ENCODE measurements at places on chromosomes 12 and 14.

- DNase-seq: peak; percentile 58
Measured at GRCh38 chr14:103518422-103519042, 4.1 kb downstream of the CKB start.

- no peak for DNase-seq
Measured at GRCh38 chr12:64110864-64111263, 111.2 kb downstream of the KICS2 start.

- DNase-seq: no peak
Measured at GRCh38 chr14:99475179-99475578, 5.5 kb downstream of the SETD3 start.

DNA sequence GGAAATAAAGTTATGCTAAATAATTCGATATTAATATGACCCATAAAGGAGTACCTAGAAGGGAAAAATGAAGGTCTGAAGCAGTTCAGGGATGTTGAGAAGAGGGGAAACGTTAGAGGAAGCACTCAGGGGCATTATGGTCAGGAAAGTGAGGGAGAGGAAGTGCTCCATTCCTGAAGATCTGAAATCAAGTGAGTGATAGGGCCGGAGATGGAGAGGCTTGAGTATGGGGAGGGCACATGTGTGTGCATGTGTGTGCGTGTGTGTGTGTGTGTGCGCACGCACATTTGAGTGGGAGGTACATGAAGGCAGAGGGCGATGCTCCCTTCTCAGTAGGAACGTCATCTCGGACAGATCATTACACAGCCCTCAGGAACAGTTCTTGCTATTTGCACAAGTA lies 4.9 kb upstream of the DCD start:
- no peak for DNase-seq

DNA sequence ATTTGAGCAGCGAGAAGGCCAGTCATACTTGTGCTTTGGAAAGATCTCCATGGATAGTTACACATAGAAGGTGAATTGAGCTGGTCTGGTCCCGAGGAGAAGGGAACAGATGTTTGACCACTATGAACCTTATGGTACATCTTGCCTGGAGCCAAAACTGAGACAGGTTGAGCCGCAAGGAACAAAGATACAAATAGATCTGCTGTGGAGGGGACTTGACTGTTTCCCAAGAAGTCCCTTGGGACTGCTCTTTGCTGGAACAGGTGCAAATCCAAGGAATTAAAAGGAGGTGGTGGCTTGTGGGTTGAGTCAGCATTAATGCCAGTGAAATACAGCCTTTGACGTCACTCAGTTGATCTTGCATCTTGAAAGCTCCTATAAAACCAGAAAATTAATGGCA lies 68.8 kb upstream of the PRIMA1 start:
- no peak for DNase-seq

DNA sequence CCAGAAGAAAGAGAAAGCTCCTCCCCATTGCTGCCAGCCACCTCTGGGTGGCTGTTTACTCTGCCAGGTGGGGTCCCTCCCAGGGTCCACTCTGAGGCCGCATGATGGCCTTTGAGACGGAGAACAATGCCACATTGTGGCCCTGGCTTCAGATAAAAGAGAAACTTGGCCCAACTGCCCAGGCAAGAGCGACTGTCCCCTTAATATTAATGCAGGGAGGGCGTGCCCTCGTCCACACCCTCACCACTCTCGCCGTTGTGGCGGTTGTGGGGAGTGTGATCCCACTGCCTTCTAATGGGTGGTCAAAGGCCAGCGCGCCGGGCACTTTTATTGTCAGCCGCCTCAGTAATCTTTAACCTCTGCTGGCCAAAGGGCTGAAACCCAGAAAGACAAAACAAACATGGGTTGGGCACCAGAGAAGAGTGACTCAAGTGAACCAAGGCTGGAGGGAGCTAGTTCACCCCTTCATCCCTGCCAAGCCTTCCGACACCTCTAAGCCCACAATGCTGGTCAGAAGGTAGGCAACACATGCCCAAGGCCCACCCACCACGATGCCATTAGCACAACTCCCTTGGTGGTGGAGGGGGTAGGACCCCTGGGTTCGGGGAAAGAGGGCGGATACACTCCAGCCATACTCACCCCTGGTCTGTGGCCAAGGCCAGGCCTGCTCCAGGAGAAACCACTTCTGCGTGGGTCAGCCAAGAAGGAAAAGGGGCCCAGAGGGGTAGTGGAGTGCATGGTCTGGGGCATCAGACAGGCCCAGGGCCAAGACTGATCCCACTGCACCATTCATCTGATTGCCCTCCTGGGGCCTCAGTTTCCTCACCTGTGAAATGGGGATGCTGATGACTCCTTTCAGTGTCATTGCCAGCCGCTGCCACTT lies 44.5 kb upstream of the BCL11B start:
- no peak for DNase-seq

GRCh38 chr14:103451401-103451800 lies 66.2 kb downstream of the MARK3 start:
- DNase-seq: no peak

- DNase-seq: no peak
Measured at GRCh38 chr12:25855716-25856115, 102.8 kb upstream of the RASSF8 start.

DNA sequence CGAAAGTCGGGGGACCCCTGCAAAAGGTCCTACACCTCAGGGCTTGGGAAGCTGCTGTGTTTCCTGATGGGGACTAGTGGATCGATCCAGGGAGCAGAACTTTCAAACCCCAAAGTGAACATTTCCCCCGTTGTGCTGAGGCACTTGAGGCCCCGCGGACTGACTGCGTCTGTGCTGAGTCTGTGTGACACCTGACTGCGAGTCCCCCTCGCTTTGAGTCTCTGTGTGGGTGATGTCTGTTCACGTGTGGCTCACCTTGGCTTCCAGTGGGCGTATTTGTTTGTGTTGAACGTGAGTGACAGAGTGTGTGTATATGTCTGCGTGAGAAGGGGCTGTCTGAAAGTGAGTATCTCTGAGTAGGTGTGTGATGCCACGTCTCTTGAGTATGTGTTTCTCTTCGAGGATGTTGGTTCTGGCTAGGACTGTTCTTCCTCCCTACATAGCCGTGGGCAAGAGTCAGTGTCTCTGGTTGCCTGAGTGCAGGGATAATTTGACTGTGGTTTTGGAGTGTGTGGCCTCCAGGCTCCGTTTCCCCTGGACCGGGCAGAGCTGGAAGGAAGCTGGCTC lies 1.3 kb downstream of the TEAD4 start:
- no peak for DNase-seq

- no peak for DNase-seq
Measured at GRCh38 chr14:23071244-23071920, 14.1 kb upstream of the CDH24 start.

DNA sequence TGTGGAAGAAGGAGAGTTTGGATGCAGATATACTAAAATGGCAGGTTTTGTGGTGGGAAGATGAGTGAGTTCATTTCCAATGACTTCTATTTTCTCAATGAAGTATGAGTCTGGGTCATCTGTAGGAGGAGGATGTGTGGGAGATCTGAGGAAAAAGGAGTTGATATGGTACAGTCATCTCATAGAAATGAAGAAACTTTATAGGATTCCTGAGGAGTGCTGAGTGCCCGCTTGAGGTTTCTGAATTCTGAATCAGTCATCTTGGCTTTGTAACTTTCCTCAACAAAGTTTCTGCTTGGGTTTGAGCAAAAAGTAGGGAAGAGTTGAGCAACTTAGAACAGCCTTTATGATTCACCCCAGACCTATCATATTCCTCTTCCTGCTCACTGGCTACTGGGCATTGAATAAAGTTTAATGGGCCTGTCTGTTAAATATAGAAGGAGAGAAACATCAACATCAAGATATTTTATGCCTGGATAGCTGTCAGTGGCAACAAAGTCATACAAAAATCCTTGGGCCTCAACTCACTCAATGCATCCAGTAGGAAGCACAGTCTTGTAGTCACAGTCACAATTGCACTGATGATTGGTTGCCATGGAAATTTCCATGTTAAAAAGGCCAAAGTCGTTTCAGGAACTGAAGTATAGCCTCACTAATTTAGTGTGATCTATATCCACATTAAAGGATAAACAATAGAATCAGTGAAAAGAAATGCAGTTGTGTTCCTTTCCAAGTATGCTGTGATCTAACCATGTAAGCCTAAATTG lies 284.7 kb downstream of the DUSP6 start:
- DNase-seq: no peak

DNA sequence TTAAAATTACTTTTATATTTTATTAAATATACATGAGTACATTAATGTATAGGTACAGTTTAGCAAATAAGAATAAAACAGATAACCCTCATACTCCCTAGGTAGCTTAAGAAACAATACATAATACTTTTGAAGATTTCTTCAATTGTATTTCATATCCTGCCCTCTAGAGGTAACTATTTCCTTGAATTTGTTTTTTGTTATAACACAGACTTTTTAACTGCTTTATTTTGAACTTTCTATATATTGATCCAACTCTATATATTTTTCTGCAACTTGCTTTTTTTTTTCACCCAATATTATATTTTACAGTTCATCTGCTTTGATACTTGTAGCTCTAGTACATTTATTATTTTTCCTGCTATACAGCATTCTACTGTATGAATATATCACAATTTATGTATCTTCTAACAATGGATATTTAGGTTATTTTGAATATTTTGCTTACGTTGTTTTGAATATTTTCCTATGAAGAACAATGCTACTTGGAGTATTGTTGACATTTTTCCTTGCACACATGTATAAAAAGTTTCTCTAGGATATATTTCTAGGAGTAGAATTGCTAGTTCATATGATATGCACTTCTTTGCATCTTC lies 72.8 kb upstream of the ABCD2 start:
- DNase-seq: no peak

GRCh38 chr12:57133013-57133569 lies 4.8 kb downstream of the LRP1 start:
- no peak for DNase-seq

- DNase-seq: no peak
Measured at GRCh38 chr12:52992699-52993557, 13.3 kb upstream of the EIF4B start.

DNA sequence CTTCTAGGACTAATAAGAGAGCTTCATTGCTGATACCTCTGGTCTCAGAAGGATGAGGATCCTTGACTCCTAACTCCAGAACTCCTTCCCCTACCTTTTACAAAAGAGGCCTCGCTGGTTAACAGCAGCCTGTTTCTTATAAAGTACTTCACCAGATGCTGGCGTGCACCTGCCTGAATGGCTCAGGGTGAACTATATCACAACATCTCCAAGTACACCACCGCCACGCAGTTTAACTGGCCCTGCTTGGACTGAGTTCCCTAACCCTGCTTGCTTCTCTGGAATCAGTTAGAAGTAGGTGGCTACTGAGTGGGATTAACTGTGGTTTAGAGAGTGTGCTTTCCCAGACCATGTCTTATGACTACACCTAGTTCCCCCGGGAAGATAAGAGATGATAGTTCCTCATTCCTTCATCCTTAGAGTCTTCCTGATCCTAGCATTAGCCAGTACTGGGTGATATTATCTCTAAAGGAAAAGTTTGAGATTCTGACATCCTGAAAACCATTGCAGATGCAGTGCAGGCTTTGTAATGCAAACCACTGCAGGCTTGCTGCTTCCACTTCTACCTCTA lies 3.0 kb downstream of the FOXJ2 start:
- DNase-seq: no peak

DNA sequence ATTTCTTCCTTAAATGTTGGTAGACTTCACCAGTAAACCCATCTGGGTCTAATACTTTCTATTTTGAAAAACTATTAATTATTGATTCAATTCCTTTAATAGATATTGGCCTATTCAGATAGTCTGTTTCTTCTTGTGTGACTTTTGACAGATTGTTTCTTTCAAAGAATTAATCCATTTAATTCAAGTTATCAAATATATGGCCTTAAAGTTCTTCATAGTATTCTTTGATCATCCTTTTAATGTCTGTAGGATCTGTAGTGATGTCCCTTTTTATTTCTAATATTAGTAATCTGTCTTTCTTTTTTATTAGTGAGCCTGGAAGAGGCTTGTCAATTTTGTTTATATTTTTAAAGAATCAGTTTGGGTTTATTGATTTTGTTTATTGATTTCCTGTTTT lies 190.0 kb downstream of the SLC38A4 start:
- no peak for DNase-seq

GRCh38 chr14:47207617-47208016 lies 467.8 kb downstream of the MDGA2 start:
- DNase-seq: no peak

GRCh38 chr14:87076146-87076545 lies 916.8 kb downstream of the GALC start:
- DNase-seq: no peak

DNA sequence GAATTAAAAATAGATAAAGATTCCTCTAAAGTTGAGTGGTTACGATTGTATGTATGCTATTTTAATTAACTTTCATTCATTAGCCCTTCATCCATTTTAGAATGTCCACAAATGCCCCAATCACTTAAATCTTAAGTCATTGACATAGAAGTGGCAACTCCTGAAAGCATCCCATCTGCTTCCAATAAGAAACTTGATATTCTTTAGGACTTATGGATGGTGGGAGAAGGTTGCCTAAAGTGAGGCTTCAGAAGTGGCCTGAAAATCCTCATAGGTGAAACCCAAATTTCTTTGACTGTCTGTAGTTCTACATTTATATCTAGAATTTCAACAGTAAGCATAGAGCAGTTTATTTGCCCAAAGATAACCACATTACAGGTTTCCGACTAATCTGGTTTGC lies 161.7 kb upstream of the HMGA2 start:
- DNase-seq: no peak

- no peak for DNase-seq
Measured at GRCh38 chr14:73655851-73656250, 11.1 kb downstream of the DNAL1 start.

- DNase-seq: no peak
Measured at GRCh38 chr12:79206871-79207270, 342.3 kb downstream of the SYT1 start.

GRCh38 chr14:98682033-98682432 lies 590.0 kb downstream of the BCL11B start:
- no peak for DNase-seq

- DNase-seq: peak; percentile 66
Measured at GRCh38 chr12:12715459-12716150, 1.6 kb upstream of the CDKN1B start.

GRCh38 chr12:43057566-43057965 lies 468.0 kb upstream of the PRICKLE1 start:
- no peak for DNase-seq

- no peak for DNase-seq
Measured at GRCh38 chr14:87794561-87794960, 198.4 kb downstream of the GALC start.

- DNase-seq: no peak
Measured at GRCh38 chr14:50230401-50230700, 1.0 kb downstream of the SOS2 start.

- no peak for DNase-seq
Measured at GRCh38 chr12:42660968-42661937, 71.7 kb upstream of the PRICKLE1 start.

DNA sequence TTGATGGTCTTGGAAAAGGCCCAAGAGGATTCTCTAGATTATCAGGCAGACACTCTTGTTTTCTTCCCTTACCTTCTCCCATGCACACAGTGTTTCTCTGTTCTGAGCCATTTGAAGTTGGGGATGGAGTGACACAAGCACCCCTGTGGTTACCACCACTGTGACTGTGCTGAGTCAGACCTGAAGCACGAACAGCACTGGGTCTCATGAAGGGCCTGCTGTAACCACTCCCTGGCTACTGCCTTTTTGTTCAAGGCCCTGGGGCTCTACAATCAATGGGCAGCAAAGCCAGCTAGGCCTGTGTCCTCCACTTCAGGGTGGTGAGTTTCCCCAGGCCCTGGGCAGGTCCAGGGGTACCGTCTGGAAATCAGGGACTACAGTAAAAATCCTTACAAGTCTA lies 65.5 kb downstream of the TSPAN8 start:
- no peak for DNase-seq
